ENCODE measurements at places on chromosomes 4 and X.

GRCh38 chr4:79687006-79687405 lies 279.0 kb upstream of the GK2 start:
- no peak for DNase-seq

- DNase-seq: no peak
Measured at GRCh38 chr4:99301376-99302164, 10.8 kb upstream of the ADH1A start.

- DNase-seq: peak; percentile 13
Measured at GRCh38 chrX:152810403-152810802, 20.2 kb downstream of the CETN2 start.

DNA sequence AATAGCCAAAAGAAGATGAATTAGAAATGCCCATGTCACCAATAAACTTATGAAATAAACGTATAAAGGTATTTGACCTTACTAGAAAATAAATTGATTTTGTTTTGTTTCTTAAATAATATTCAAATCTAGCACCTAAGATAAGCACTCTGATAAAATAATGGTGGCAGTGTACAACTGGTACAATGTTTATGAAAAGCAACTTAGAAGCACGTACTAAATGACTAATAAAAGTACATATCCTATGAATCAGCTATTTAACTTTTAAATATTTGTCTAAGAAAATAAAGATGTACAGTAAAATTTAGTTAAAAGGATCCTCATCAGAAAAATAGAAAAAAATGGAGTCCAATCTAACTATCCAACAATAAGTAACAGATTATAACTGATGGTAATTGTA lies 6.7 kb downstream of the MANBA start:
- DNase-seq: no peak

- DNase-seq: no peak
Measured at GRCh38 chr4:139242511-139243051, 37.4 kb downstream of the MGARP start.

DNA sequence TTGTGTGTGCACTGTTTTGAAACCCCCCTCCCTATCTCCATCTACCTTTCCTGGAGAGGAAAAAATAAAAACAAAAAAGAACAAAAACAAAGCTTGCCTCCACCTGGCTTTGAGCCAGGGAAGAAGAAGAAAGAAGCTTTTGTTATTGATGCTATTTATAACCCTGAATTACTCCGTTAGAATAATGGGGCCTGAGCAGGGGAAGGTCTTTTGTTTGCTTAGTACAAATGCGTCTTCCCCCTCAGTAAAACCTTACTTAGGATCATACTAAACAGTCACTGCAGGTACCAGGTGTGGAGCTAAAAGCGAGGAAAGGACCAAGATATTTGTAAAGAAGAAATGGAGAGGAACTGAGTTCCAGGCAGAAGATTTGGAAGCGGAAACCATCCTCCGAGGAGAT lies 352.1 kb downstream of the KCNIP4 start:
- DNase-seq: no peak

DNA sequence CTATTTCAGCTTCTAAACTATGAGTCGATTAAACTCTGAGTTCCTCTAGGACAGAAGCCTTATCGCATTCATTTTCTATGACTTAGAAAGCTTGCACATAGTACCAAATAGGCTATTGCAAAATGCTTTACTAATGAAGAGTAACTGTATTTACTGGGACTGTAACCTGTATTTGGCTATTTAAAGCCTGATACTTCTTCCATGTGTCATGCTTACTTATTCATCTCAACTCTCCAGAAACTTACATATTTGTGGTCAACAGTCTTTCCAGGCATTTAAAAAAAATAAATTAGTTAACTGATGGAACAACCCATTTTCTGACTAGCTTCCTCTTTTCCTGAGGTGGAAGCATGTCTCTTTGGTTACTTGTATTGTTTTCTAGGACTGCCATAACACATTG lies 467.9 kb downstream of the PCDH11X start:
- no peak for DNase-seq

DNA sequence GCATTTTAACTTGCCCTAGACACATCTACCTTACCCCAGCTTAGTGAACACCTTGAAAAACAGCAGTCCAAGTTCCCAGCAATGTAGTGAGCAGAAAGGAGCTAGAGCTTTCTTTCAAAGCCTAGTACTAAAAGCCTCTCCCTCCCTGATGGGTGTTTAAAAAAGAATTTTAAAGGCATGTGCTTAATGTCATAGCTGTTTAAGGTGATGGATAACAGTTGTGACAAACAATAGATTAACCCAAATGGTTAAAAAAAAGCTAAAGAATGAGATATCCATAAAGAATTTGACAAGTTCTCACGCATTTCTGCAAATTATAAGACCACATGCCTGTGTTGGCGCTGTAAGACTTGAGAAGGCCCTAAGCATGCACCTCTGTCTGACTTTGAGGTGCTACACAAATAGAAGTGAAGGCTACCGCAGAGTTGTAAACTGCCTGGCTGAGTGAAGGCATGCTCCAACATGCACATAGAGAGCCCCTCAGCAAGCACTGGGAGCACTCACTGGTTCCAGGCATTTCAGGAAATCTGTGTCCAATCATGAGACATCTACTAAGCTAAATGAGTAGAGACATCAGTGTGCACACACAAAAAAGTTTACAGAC lies 94.0 kb downstream of the PHF8 start:
- DNase-seq: no peak
